ENCODE measurements at places on chromosomes 1 and 21. TPM values are rescaled to one million over a fixed set of nuclear protein-coding genes. Genes with fewer than 3 reads are reported as not detected.

DNA sequence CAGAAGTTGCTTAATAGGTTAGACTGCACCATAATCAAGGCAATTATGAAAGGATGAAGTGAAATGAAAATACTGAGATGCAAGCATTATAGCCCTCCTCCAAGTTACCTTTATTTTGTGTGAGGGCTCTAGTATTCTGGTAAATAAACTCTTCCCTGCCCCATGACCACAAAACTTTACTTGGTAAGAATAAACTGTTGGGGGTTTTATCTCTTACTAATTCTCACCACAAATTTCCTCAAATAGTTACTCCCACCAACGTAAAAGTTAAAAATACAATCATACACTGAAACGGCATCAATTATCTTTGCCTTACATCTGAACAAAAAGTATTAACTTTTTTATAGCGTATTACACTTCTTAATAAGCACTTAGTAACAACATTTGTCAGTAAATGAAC, 29.5 kb downstream of the C21orf91 start:
- no peaks in the 10 kb centered on the region for H3K27me3 ChIP-seq
- peaks cover 36% of the 10 kb centered on the region for H3K4me1 ChIP-seq
- H3K36me3 ChIP-seq, result peaks cover 14% of the 10 kb centered on the region
- H3K27ac ChIP-seq, result peak overlapping the region; percentile 43

- no peaks in the 10 kb centered on the region for H3K27me3 ChIP-seq
- H3K27ac ChIP-seq, result no peak overlapping the region
- DNase-seq, result no peak
- H3K4me3 ChIP-seq, result no peak overlapping the region
Observed at GRCh38 chr1:230626232-230626631, 16.0 kb upstream of the COG2 start.

DNA sequence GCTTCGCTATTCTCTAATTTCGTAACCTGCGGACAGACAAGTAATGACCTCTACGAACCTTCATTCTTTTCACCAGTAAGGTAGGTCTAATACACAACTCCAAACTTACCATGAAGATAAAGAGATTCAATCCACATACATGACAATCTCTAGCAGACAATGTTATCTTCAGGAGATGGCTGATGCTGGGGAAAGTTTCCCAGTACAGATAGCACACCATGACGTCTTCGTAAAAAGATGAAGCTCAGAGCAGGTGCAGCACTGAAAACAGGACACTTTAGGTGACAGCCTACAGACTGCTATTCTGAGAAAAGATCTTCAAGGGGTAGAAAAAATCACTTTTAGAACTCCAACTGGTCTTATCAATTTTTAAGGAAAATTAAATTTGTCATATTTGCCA, 41.3 kb downstream of the ZNF281 start:
- H3K36me3 ChIP-seq, result no peaks in the 10 kb centered on the region
- H3K4me3 ChIP-seq, result no peak overlapping the region
- DNase-seq, result no peak
- no peak overlapping the region for H3K27ac ChIP-seq

DNA sequence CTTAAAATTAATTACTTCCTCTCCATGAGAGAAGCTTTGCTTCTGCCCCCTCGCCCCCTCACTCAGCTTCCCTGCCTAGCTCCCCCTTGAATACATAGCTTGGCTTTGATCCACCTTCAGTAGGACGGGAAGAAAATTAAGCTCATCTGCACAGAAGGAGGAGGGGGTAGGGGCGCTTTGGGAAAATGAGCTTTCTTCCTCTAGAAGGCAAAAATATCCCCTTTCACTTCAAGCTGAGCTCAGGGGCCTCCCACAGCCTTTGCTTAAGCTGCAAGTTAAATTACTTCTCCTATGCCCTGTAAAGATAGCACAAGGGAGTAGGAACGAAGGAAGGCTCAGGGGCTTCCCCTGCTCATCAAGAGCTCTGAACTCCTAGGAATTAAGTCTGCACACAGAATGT, 65.2 kb upstream of the GOLT1A start:
- no peak overlapping the region for H3K4me3 ChIP-seq
- no peaks in the 10 kb centered on the region for H3K36me3 ChIP-seq
- no peak for DNase-seq
- H3K4me1 ChIP-seq, result no peaks in the 10 kb centered on the region
- no peak overlapping the region for H3K27ac ChIP-seq
- no peaks in the 10 kb centered on the region for H3K27me3 ChIP-seq

- H3K36me3 ChIP-seq, result no peaks in the 10 kb centered on the region
- DNase-seq, result peak; percentile 70
- peaks cover 7% of the 10 kb centered on the region for H3K4me1 ChIP-seq
- no peak overlapping the region for H3K27ac ChIP-seq
Observed at GRCh38 chr1:16187748-16188401, 24.6 kb downstream of the ARHGEF19 start.

DNA sequence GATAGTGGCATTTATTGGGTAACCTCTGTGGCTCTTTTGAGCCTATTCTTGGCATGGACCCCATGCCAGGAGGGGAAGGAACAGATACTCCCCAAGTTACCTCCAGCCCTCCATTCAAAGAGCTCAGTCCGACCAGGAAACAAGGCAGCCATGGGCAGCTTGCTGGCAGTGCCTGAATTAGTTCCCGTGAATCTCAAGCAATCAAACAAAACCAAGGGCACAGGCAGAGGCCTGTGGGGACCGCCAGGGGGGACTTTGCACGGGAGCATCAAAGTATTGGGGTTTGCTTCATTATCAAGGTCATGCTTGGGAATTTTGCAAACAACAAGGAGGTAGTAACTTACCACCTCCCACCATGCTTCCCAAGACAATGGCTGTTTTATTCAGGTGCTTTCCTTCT, 81.2 kb upstream of the IFFO2 start:
- H3K36me3 ChIP-seq, result no peaks in the 10 kb centered on the region
- no peak overlapping the region for H3K27ac ChIP-seq
- H3K27me3 ChIP-seq, result no peaks in the 10 kb centered on the region
- no peak for DNase-seq
- no peaks in the 10 kb centered on the region for H3K4me1 ChIP-seq

- H3K36me3 ChIP-seq, result no peaks in the 10 kb centered on the region
- H3K4me1 ChIP-seq, result peaks cover 31% of the 10 kb centered on the region
- peak overlapping the region; percentile 99 for H3K27ac ChIP-seq
- peak; percentile 90 for DNase-seq
- H3K4me3 ChIP-seq, result peak overlapping the region; percentile 65
Observed at GRCh38 chr1:44819608-44820327, 11.4 kb downstream of the BTBD19 start.

DNA sequence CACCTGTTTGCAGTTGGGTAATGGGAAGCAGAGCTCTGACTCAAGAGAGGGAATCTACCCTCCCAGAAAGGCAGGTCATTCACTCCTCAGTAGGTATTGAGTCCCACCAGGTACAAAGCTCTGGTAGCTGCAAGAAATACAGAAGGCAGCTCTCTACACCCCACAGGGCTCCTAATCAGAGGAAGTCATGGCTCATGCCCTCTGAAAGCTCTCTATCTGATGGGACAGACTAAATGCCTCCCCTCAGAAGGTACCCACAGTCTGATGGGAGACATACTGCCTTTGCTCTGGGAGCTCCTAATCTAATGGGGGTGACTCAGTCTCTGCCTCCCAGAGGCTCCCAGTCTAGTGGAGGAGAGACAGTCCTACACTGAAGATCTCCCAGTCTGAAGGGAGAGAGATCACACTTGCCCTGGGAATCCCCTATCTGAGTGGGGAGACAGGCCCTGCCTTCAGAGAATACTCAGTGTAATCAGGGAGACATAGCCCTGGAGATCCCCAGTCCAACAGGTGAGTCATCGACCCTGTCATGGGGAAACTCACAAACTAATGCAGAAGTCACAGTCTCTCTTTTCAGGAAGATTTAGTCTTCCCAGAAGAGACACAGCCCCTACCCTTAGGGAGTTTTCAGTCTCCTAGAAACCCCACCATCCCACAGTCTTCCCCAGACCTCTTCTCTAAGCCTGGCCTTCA, 23.7 kb downstream of the CAMK1G start:
- no peaks in the 10 kb centered on the region for H3K27me3 ChIP-seq
- peaks cover 21% of the 10 kb centered on the region for H3K4me1 ChIP-seq
- no peak overlapping the region for H3K27ac ChIP-seq
- no peaks in the 10 kb centered on the region for H3K36me3 ChIP-seq
- no peak overlapping the region for H3K4me3 ChIP-seq

DNA sequence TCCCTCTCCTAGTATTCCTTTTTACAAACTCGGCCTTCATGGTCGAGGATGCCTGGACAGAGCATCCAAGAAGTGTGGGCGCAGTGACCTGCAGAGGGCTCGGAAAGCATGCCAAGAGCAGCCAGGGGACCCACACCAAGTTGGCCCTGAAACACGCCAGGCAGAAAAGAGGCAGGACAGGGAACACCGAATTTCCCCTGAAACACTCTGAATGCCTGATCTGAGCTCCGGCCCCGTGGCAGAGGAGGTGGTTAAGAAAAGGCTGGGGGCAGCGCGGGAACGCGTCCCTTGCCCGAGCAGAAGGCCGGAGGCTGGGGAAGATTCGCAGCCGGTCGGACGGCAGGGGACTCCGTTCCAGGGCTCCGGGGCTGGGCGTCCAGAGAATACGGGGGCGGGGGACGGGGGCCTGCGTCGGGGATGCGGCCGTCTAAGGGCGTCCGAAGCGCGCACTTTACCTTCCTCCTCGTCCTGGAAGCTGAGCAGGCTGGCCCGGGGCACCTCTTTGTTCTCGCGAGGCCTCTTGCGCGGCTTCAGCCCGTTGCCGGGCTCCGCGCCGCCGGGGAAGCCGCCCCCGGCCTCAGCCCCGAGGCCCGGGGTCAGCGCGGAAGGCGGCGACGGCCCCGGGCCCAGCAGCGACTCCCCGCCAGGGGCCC, 558 bp downstream of the PAXBP1 start:
- peaks cover 30% of the 10 kb centered on the region for H3K4me1 ChIP-seq
- H3K36me3 ChIP-seq, result peaks cover 24% of the 10 kb centered on the region
- no peaks in the 10 kb centered on the region for H3K27me3 ChIP-seq
- H3K27ac ChIP-seq, result no peak overlapping the region
- peak overlapping the region; percentile 84 for H3K4me3 ChIP-seq
- no peak for DNase-seq

DNA sequence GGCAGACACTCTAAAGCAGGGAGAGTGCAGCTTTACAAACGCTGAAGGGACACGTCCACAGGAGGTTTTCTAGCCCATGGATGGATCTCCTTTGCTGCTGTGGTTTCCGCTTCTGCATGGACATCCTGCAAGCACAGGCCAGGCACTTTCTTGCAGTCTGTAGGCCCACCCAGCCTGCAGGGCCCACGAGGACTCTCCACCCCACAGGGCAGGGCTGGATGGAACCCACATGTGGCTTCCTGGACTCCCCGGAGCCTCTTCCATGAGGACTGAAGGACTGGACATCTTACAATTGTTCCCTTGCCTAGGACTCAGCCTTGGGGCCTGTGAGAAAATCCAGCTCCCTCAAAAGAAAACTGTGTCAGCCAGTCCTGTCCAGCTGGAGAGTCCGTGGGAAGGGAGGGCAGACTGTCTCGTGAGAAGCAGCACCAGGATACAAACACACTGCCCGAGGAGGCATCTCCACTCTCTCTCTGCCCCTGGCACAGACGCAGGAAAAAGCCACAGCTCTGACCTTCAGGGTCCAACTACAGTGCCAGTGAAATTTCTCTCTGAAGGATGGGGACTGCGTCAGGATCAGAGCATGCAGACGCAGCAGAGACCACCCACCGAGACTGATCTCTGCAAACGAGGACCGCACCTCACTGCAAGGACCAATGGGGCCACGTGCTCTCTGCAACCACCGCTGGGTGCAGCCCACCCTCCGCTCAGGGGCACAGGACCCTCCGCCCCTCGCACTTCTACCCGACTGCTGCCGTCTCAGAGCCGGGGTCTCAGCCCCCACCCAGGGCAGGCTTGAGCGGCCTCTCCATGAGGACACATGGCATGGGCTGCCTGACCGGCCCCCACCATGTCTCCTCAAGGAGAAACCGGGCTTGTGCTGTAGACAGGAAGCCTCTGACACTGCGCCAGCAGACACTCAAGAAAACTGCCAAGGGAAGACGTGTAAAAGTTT, 130.1 kb downstream of the NPHP4 start:
- H3K4me3 ChIP-seq, result no peak overlapping the region
- no peaks in the 10 kb centered on the region for H3K36me3 ChIP-seq
- H3K27ac ChIP-seq, result no peak overlapping the region
- H3K27me3 ChIP-seq, result no peaks in the 10 kb centered on the region

DNA sequence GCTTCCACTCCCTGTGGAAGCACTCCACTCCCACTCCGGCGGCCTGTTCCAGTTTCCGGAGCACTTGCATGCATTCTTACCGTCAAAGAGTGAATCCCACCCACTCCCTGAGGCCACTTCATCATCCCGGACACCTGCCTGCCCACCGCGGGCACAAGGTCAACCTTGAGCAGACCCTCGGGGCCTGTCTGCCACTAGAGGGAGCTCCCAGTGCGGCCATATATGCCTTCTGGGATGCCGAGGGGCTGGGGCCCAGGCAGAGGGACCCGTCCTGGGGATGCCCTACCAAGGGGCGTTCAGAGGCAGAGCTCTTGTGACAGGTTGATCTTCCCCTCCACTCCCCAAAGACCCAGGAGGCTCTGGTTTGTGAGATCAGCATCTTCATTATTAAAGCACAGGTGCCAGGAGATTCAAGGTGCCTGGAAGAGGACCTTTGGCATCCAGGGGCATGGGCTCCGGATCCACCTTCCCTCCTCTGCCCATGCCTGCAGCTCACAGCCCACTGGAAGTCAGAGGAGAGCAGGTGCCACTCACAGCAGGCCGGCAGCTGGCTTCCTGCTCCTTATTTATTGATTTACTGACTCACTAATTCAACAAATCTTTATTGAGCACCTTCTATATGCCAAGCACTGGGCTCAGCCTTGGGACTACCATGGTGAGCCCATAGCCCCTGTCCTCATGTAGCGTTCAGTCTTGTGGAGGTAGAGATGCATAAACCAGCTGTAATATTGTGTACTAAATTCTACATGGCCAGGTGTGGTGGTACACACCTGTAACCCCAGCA, 47.3 kb downstream of the UBIAD1 start:
- DNase-seq, result peak; percentile 14
- H3K4me1 ChIP-seq, result peaks cover 6% of the 10 kb centered on the region
- no peak overlapping the region for H3K4me3 ChIP-seq

GRCh38 chr1:12456979-12457378, 161.0 kb downstream of the DHRS3 start:
- H3K27ac ChIP-seq, result no peak overlapping the region
- H3K4me3 ChIP-seq, result no peak overlapping the region
- no peaks in the 10 kb centered on the region for H3K27me3 ChIP-seq
- peaks cover 56% of the 10 kb centered on the region for H3K4me1 ChIP-seq
- peaks cover 32% of the 10 kb centered on the region for H3K36me3 ChIP-seq
- DNase-seq, result no peak

DNA sequence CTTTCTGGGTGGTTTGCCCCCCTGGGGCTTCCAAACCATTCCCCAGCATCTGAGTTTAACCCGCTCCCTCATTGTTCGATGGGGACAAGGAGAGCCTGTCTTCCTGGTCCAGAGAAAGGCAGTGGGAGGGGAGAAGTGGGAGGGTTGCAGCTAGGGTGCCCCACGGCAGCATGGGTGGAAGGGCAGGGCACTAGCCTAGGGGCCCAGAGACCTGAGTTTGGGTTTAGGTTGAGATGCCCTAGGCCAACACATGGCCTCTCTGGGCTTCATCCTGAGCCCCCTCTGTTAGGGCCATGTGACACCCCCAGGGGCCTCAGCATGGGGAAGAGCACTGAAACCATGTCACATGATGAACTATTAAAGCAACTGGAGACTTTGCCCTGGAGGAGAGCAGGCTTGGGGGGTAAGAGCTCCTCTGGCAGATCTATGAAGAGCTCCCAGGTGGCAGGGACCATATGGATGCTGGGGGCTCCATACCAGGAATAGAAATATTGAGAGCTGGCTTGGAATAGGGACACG, 9.7 kb upstream of the RUNX3 start:
- DNase-seq, result no peak
- peaks cover 9% of the 10 kb centered on the region for H3K4me1 ChIP-seq
- no peak overlapping the region for H3K4me3 ChIP-seq
- no peak overlapping the region for H3K27ac ChIP-seq
- H3K27me3 ChIP-seq, result no peaks in the 10 kb centered on the region

The MFSD2A gene
- 2.5 TPM for total RNA-seq

The MEF2D gene
- 162 TPM for total RNA-seq

The PRDM15 gene
- 12.0 TPM for total RNA-seq

The HRNR gene
- not detected for total RNA-seq

The BEST4 gene
- 1.0 TPM for total RNA-seq

The LUZP1 gene
- 23.7 TPM for total RNA-seq

The FMN2 gene
- total RNA-seq, result not detected
